ENCODE measurements at places on chromosomes 3 and 15. TPM values are rescaled to one million over a fixed set of nuclear protein-coding genes. Genes with fewer than 3 reads are reported as not detected.

The PLA2G4D gene
- total RNA-seq: not detected

DNA sequence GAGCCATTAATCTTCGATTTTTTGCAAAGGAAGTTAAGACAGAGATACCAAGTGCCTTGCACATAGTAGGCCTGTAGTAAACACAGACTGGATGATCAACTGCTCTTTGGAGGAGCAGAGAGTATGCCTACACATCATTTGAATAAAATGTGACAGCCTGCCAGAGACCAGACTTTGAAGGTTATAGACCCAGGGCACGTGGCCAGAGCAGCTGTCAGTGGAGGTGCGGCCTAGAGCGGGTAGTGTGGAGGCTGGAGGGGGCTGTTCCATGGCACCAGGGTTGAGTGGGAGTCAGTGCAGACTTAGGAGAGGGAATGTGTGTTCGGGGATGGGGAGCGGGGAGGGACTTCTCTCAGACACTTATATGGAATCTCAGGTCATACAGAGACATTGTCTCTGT is 80.8 kb downstream of the SMAD3 start:
- DNase-seq: peak; percentile 83

The SERPINI2 gene
- not detected for total RNA-seq

The PAK6 gene
- total RNA-seq: not detected
